Activated CD8-positive, alpha-beta memory T cell treated with anti-CD3 and anti-CD28 coated beads for 1 hour (primary cell): ENCODE measurements at places on chromosomes 1 and 21.

DNA sequence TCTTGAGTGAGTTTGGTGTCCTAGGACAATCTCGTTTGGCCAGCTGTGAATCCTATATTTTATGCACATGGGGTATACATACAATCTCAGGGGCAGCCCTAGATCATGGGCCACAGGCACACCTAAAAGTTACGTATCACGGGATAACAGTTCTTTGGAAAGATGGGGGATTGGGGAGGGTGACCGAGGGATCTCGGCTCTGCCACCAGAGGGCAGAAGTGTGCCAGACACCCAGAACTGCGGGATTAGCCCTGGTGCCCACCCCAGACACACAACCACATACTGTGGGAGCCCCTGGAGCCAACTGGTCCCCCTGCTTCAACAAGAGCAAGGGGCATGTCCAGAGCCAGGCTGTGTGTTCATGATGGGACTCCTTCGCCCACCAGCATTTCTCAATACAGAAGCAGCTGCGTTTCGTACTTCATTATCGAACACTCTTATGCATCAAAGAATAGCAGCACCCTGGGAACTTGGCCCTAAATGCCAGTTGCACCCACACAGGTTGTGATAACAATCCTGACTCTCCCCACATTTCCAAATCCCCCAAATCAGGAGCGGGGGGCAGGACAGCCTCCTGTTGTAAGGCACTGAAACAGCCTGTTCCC is 37.4 kb downstream of the TMCO4 start:
- DNase-seq, result no peak

DNA sequence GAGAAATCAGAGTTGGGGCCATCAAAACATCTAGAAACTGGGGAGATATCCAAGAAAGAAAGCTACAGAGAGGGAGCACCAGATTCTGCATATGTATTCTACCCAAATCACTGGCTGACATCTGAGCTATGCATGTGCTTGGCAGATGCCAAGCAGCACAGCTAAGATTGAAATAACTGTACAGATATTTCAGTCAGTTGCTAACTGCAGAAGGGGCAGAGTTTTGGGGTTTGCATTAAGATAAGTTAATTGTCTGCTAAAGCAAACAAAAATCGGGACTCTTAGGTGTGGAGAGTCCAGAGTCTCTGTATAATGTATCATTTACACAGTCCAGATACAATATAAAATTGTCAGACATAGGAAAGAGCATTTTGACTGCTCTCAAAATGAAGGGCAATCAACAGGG is 437.1 kb downstream of the PTBP2 start:
- DNase-seq, result no peak

- DNase-seq, result no peak
Observed at GRCh38 chr21:40227096-40227495, 359.9 kb downstream of the PCP4 start.

- DNase-seq, result no peak
Observed at GRCh38 chr1:30263888-30264671, 459.3 kb downstream of the MATN1 start.

GRCh38 chr1:111097356-111098099 is 42.4 kb downstream of the DRAM2 start:
- DNase-seq, result no peak

DNA sequence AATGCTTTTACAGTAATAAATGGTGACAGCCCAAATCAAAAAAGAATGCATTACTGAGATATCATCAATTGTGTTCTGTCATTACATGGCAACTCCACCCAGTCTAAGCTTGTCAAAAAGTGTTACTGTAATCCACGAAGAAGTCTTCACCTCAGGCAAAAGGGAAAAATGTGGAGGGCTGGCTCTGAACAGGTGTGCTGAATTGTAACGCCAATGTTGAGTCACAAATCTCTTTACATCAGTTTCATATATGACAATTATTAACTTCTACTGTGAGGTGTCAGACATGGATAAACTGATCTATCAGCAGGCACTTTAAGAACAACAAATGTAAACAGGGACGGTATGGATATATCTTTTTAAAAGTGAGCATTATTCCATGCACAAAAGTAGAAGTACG is 98.5 kb upstream of the DMRTA2 start:
- DNase-seq, result no peak

DNA sequence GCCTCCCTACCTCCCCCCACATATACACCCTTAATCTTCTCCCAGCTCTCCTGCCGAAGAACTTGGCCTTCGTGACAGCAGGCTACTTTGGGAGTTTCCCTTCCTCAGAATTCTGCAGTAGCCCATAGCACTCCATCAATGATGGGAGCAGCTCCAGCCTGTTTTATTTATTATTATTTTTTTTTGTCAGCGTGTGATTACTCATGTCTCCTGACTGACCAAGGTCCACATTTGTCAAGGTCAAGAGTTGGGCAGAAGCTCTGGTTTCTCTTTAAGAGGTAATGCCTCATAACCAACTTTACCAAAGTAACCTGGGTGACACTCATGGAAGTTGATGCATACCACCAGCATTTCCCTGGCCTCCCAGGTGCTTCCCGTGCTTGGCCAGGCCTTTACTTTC is 125.4 kb downstream of the ZZZ3 start:
- no peak for DNase-seq

GRCh38 chr21:15682186-15682895 is 47.4 kb upstream of the USP25 start:
- no peak for DNase-seq
